ENCODE measurements at places on chromosomes 11 and 22.

DNA sequence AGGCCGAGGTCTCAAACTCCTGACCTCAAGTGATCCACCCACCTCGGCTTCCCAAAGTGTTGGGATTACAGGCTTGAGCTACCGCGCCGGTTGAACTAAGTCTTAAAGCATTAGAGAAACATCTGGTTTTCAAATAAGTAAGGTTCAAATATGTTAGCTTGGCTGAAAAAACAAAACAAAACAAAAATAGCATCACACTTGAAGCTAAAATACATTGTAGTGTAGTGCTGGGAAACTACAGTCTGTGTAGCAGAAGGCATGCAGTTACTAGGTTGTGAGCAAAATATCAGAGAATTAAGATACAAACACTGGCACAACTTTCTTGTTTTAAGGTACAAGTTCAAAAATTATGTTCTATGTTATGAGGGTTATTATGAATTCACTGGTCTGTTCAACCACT, 224.8 kb upstream of the CHORDC1 start:
- no peak for DNase-seq

DNA sequence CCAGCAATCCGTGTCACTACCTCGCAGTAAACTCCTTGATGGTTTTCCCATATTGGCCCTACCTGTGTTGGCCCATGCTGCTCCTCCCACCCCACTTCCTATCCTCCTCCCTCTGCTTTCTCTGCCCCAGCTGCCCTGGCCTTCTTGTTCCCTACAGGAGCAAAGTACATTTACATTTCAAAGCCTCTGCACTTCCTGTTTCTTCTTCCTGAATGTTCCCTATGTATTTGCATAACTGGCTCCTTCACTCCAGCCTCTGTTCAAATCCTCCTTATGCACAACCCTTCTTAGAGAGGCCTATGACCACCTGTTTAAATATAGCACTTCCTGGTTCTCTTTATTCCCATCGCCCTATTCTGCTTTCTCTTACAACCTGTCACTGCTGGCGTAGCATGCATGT, 62.2 kb downstream of the PARVA start:
- no peak for DNase-seq

- no peak for DNase-seq
These were observed 20.0 kb downstream of the SELENOO start for GRCh38 chr22:50220603-50221409.

DNA sequence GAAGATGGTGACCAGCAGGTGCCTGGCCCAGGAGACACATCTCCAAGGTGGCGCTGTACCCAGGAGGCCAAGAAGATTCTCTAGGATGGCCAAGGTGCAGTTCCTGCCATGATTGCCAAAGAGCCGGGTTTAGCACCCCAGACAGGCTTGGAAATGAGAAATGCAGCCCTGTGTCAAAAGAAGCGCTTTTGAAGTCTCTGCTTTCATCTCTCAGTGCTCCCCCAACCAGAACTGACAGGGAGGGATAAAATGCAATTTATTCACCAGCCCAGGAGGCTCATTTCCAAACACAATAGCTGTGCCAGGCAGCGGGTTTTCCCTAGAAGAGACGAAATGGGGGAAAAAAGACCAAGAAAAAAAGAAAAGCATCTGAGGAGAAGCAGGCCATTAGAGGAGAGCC, 195.9 kb upstream of the NCAM1 start:
- no peak for DNase-seq

GRCh38 chr22:27625769-27626674, 175.5 kb downstream of the MN1 start:
- DNase-seq, result no peak

DNA sequence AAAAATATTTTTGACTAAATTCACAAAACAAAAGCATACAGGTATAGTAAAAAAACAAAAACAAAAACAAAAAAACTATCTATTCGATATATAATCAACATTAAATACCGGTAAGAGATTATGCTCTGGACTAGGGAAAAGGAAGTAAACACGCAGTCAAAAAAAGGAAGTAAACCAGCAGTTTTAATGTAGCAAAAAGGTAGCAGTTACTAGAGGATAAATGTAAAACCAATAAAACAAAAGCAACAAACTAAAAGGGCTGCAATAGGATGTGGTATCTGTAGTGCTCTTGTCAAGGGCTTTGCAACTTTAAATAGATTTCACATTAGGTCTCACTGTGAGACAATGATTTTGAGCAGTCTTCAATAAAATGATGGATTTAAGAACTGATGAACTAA, 2.4 kb downstream of the TRIM22 start:
- no peak for DNase-seq

- DNase-seq, result peak; percentile 60
These were observed 34.4 kb downstream of the PRDM11 start for GRCh38 chr11:45180848-45181192.

GRCh38 chr22:24118689-24119384, 62.5 kb upstream of the SUSD2 start:
- no peak for DNase-seq

GRCh38 chr11:67071420-67072284, 15.0 kb downstream of the RHOD start:
- peak; percentile 39 for DNase-seq

- no peak for DNase-seq
These were observed 399.1 kb upstream of the LARGE1 start for GRCh38 chr22:34319346-34319745.

- no peak for DNase-seq
These were observed 45.1 kb downstream of the PTPRJ start for GRCh38 chr11:48025293-48025983.

DNA sequence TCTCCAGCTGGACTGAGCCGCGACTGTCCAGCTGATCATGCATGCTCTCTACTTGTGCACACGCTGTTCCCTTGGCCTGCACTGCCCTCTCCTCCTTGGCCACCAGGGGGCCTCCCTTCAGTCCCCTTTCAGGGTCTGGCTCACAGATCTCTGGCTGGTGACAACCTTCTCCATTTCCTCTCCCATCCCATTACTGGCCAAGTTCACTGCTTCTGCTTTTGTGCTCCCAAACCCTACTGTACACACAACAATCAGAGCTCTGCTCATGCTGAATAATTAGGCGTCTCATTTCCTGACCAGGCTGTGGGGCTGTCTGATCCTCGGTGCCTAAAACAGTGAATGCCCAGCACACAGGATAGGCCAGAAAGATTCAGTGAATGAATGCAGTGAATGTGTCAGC, 224.0 kb upstream of the NARS2 start:
- peak; percentile 68 for DNase-seq

DNA sequence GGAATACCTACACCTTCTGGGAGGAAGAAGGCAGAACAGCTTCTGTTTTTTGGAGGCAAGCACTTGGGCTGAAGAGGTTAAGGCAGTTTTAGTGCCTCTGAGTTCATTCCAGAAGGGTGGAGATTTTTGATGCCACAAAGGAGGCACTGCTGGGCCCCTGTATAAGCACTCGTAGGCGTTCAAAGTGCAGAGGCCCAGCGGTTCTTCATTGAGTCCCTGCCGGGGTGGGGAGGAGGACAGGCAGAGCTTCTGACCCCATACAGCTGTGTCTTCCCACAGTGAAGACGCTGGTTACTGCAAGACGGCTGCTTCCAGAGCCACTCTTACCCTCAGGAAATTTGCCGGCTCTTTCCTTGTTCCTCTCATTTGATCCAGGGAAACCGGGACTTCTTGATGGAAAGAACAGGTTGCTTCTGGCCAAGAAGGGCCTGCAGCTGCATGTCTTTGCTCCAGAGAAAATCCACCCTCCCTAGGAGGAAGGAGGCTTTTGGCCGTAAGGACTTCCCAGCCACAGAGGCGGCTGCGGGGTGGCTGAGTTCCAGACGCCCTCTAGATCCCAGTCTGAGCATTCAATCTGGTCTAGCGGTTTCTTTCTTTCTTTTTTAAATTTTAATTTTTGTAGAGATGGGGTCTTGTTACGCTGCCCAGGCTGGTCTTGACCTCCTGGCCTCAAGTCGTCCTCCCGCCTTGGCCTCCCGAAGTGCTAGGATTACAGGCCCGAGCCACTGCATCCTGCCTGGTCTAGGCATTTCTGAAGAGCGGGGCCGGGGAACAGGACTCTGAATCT, 9.4 kb downstream of the ADAMTS15 start:
- no peak for DNase-seq

- peak; percentile 95 for DNase-seq
These were observed 286.2 kb downstream of the GRM5 start for GRCh38 chr11:88779577-88779976.

Measured in fibroblast of skin of abdomen (primary cell).